Progenitor cell of endocrine pancreas (in vitro differentiated cells): ENCODE measurements at places on chromosomes 4 and X. TPM values are rescaled to one million over a fixed set of nuclear protein-coding genes. Genes with fewer than 3 reads are reported as not detected.

GRCh38 chr4:129322920-129323319, 227.0 kb downstream of the C4orf33 start:
- no peaks in the 10 kb centered on the region for H3K4me1 ChIP-seq
- H3K27ac ChIP-seq = no peak overlapping the region
- DNase-seq = no peak
- H3K27me3 ChIP-seq = no peaks in the 10 kb centered on the region
- no peak overlapping the region for H3K4me3 ChIP-seq
- H3K36me3 ChIP-seq = no peaks in the 10 kb centered on the region

GRCh38 chr4:160009656-160010493, 907.0 kb downstream of the RAPGEF2 start:
- H3K4me1 ChIP-seq = no peaks in the 10 kb centered on the region
- DNase-seq = no peak
- no peaks in the 10 kb centered on the region for H3K36me3 ChIP-seq
- no peak overlapping the region for H3K4me3 ChIP-seq
- H3K27ac ChIP-seq = no peak overlapping the region

- peaks cover 4% of the 10 kb centered on the region for H3K4me1 ChIP-seq
- H3K27ac ChIP-seq = no peak overlapping the region
- H3K4me3 ChIP-seq = no peak overlapping the region
These were observed 252.6 kb upstream of the ETNPPL start for GRCh38 chr4:109015413-109015810.

- peaks cover 10% of the 10 kb centered on the region for H3K36me3 ChIP-seq
- no peaks in the 10 kb centered on the region for H3K27me3 ChIP-seq
- no peak overlapping the region for H3K27ac ChIP-seq
These were observed 19.6 kb downstream of the RP2 start for GRCh38 chrX:46856483-46856882.

DNA sequence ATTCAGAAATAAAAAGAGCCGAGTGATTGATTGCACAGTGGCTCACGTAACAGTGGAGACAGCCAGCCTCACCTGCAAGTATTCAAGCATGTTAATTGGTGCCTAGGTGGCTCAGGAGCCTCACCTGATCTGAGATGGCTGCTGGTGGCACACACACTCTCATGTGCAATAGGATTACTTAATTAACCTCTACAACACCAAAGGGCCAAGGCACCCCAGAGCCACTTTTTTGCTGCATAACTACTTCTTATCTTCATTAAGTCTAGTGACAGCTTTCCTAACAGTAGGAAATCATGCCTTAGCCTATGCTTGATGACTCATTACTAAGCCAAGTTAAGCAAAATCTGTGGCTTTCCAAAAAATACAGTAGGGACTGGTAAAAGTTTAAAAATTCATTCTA, 117.3 kb upstream of the NOCT start:
- H3K27me3 ChIP-seq = no peaks in the 10 kb centered on the region
- peak overlapping the region; percentile 10 for H3K27ac ChIP-seq
- no peaks in the 10 kb centered on the region for H3K36me3 ChIP-seq

DNA sequence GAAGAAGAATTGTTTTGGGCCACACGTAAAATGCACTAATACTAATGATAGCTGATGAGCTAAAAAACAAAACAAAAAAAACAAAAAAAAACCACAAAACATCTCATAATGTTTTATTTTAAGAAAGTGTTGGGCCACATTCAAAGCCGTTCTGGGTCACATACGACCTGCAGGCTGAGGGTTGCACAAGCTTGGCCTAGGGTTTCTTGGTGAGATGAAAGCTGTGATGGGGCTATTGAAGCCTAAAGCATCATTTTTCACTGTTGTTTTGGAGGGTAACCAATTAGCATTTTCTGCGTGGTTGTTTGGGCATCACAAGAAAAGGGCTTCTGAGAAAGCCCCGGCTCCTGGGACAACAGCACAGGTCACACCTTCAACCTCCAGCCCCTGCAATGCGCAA, 42.5 kb upstream of the ZNF157 start:
- no peak overlapping the region for H3K4me3 ChIP-seq
- H3K27ac ChIP-seq = no peak overlapping the region
- H3K36me3 ChIP-seq = no peaks in the 10 kb centered on the region

DNA sequence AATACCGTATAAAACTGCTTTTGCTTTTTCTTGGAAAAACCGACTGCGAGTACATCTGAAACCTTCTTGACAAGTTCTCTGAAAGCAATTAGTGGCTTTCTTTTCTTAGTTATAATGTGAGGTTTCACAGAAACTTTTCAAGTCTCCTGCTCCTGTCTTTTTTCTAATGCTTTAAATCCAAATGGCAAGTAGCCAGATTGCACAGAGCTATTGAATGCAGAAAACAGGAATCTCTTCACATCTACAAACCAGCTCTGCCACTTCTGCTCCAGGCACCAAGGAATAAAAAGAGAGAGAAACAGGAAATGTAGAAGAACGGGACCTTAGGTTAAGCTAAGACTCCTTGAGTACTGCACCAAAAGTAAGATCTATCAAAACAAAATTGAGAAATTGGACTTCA, 267.3 kb upstream of the TET2 start:
- no peaks in the 10 kb centered on the region for H3K4me1 ChIP-seq
- no peak overlapping the region for H3K4me3 ChIP-seq
- no peak for DNase-seq
- H3K27me3 ChIP-seq = no peaks in the 10 kb centered on the region
- H3K36me3 ChIP-seq = no peaks in the 10 kb centered on the region
- no peak overlapping the region for H3K27ac ChIP-seq

DNA sequence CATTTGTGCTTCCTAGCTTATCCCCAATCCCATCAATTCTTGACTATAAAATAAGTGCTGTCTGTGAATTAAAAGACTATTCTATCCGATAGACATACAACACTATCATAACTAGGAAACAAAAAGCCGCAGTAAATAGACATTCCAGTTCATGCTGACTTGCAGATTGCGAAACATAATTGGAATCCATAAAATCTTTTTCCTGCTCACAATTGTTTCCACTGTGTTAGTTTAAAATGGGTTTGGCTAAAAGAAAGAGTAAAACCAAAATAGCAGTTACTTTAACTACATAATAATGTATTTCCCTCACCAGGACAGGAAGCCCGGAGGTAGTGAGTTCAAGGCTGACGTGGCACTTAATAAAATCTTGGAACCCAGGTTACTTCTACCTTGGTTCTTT, 17.2 kb downstream of the SMIM31 start:
- no peak overlapping the region for H3K4me3 ChIP-seq
- peaks cover 4% of the 10 kb centered on the region for H3K4me1 ChIP-seq
- DNase-seq = no peak
- no peaks in the 10 kb centered on the region for H3K36me3 ChIP-seq
- H3K27me3 ChIP-seq = no peaks in the 10 kb centered on the region
- H3K27ac ChIP-seq = no peak overlapping the region

Gene P2RY4
- total RNA-seq = 0.38 TPM in 1 of 2 replicates, not detected in the other

Gene HPSE
- 2.8 and 3.6 TPM in 2 replicates for total RNA-seq

Gene PRR32
- total RNA-seq = not detected in 2 replicates

Gene TMEM129
- total RNA-seq = 29.9 and 30.0 TPM in 2 replicates

Gene CXXC4
- total RNA-seq = 35.5 and 40.8 TPM in 2 replicates

Gene NR0B1
- total RNA-seq = 0.86 and 1.2 TPM in 2 replicates

Gene ATP2B3
- 0.11 and 0.60 TPM in 2 replicates for total RNA-seq
